ENCODE measurements at places on chromosomes 7 and 10. TPM values are rescaled to one million over a fixed set of nuclear protein-coding genes. Genes with fewer than 3 reads are reported as not detected.

DNA sequence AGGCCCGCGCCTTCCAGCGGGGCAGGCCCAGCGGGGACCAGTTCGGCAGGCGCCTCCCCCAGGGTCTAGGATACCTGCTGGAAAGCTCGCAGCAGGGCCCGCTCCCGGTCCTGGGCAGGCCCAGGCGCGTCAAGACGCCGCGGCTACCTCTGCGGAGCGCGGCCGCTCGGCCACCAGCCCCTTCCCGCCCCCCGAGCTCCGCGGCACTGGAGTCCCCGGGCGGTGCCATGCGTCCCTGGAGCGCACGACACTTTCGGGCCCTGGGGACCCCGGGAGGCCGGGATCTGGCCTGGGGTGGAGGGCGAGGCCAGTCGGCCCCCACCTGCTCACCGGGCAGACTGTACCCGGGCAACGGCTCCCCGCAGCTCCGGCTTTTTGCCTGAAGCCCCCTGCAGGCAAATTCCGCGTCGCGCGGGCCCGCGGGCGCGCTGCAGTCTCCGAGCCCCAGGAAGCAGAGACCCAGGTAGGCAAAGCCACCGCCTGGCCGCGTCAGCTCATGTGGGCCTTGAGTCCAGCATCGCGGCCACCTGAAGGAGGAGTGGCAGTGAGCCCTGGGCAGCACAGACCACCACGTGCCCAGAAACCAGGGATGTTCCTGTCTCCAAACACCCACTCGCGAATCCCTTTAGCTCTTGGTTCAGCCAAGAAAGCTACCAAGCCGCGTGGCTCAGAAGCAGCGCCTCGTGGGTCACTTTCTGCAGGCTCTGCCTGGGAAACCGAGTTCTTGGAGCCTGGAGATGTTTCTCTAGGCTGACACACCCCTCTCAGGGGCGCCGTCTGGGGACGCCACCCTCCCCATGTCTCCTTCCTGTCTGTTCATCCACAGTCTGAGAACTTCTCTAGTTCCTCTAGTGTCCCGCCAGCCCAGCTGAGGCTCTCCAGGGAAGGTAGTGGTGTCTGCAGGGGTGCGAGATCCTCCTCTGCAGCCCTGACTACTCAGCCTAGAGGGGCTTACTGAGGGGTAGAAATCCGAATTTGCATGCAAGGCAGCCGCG, 46.1 kb upstream of the APBB1IP start:
- H3K36me3 ChIP-seq, result no peaks in the 10 kb centered on the region
- H3K4me1 ChIP-seq, result peaks cover 3% of the 10 kb centered on the region
- peak; percentile 14 for DNase-seq
- peak overlapping the region; percentile 34 for H3K4me3 ChIP-seq

DNA sequence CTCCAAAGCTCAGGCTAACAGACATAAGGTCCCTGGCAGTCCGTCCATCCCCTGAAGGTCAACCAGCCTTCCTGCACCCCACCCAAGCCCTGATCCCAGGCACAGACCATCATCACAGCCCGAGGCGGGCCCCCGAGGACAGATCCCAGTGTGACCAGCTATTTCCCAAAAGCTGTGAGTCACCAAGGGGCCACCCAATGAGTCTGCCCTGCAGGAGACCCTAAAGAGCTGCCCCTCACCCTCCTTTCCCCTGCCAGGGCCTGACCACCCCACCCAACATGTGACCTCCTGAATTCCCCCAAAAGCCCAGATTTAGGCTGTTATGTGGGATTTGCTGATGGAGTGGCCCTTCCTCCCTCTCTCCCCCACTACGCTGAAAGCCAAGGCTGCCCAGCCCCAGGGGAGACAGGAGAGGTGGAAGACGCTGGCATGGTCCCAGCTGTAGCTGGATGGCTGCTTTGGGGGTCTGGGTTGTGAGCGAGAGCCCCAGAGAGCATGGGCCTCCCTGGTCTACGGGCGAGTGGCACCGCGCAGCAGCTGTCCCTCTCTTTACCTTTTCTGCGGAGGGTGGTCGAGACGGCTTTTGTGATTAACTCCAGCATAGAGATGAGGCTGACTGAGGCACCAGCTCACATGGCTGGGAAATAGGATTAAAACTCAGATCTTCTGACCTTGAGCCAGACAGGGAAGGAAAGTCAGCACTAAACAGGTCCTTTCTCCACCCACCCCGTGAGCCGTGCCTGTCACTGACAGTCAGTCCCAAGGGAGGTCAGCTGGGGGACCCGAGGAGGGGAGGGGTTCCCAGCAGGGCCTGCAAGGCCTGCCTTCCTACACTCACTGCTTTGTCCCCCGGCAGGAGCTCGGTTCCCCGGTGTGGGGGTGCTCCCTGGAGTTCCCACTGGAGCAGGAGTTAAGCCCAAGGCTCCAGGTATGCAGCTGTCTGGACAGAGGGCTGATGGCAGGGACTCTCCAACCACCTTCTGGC, 16.7 kb downstream of the ELN start:
- H3K36me3 ChIP-seq, result no peaks in the 10 kb centered on the region
- no peaks in the 10 kb centered on the region for H3K4me1 ChIP-seq
- no peak for DNase-seq
- H3K27me3 ChIP-seq, result no peaks in the 10 kb centered on the region
- no peak overlapping the region for H3K27ac ChIP-seq

DNA sequence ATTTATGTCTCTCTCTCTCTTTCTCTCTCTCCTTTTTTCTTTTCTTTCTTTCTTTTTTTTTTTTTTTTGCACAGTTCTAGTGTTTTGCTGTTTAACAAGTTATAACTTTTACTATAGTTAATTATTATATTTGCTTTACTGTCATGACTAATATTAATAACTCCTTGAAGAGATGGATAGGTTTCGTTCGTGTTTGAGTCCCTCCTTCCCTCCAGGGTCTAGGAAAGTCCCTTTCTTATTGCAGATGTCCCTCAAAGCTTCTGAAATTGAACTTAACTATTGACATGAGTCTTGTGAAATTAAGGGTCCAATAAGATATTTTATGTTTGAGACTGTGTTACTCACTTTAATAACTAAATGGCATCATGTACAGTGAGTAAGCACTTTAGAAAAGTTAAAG, 131.4 kb downstream of the PLXDC2 start:
- no peak for DNase-seq
- no peak overlapping the region for H3K4me3 ChIP-seq
- H3K4me1 ChIP-seq, result no peaks in the 10 kb centered on the region
- no peak overlapping the region for H3K27ac ChIP-seq

SPDYE6 gene
- not detected for total RNA-seq

DNA sequence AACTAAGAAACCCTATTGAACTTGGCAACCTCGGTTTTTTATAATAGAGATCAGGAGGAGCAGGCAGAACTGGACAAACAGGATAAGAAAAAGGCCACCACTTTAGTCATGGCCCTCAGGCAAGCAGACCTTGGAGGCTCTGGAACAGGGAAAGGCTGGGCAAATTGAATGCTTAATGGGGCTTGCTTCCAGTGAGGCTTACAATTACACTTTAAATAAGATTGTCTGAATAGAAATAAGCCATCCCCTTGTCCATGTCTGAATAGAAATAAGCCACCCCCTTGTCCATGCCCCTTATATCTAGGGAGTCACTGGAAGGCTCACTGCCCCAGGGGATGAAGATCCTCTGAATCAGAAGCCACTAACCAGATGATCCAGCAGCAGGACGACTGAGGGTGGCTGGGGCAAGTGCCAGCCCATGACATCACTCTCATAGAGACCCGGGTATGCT, 40.6 kb downstream of the AKR1B15 start:
- H3K4me3 ChIP-seq, result no peak overlapping the region
- H3K27ac ChIP-seq, result no peak overlapping the region
- no peaks in the 10 kb centered on the region for H3K27me3 ChIP-seq
- DNase-seq, result no peak

C7orf33 gene
- total RNA-seq, result not detected

GBX1 gene
- not detected for total RNA-seq

- DNase-seq, result no peak
- no peaks in the 10 kb centered on the region for H3K4me1 ChIP-seq
- H3K27me3 ChIP-seq, result no peaks in the 10 kb centered on the region
These were observed 50.0 kb downstream of the CALD1 start for GRCh38 chr7:134829380-134829986.

- no peak overlapping the region for H3K27ac ChIP-seq
- H3K4me3 ChIP-seq, result no peak overlapping the region
- no peaks in the 10 kb centered on the region for H3K4me1 ChIP-seq
These were observed 128.8 kb downstream of the LHPP start for GRCh38 chr10:124590216-124591122.

DNA sequence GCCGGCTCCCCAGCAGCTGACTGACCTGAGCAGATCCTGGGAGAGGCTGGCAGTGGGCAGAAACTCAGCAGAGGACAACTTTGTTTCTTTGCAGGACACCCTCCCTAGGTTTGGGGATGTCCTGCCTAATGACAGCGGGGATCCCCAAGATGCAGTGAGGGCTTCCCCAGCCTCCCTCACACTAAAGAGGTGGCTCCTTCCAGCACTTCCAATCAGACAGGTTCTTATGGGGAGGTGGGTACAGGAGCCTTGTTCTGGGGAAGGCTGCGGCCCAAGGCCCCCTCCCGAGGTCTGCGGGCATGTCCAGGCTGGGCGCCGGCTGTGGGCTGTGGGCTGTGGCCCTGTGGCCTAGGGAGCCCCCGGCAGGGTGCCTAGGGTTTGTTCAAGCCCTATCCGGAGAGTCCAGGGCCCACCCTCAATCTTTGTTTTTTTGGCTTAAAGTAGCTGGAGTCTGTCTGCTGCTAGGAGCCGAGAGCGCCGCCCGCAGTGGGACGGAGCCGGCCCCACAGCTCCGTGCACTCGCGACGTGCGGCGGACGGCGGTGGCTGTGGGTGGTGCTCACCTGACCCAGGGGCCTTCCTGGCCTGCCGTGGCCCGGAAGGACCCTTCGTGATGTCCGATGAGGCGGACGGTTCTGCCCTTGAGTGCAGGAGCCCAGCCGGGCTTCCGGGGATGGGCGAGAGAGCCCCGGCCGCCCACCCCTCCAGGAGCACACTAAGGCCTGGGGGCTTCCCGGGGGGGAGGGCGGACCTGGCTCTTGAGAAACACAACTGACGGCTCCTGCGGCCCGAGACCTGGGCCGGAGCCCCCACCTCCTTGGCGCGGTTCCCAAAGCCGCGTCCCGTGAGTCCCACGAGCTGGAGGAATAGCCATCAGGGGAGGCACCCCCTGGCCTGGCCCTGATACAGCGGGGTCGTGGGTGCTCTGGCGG, 57.2 kb downstream of the PDGFA start:
- no peaks in the 10 kb centered on the region for H3K4me1 ChIP-seq
- H3K27ac ChIP-seq, result no peak overlapping the region
- no peaks in the 10 kb centered on the region for H3K36me3 ChIP-seq
- no peak for DNase-seq
- no peaks in the 10 kb centered on the region for H3K27me3 ChIP-seq

- H3K36me3 ChIP-seq, result no peaks in the 10 kb centered on the region
- peaks cover 3% of the 10 kb centered on the region for H3K27me3 ChIP-seq
- no peak overlapping the region for H3K27ac ChIP-seq
- DNase-seq, result no peak
- H3K4me1 ChIP-seq, result no peaks in the 10 kb centered on the region
- no peak overlapping the region for H3K4me3 ChIP-seq
These were observed 90.5 kb upstream of the MACROH2A2 start for GRCh38 chr10:69961881-69962745.

CCDC136 gene
- 10.8 TPM for total RNA-seq

GRCh38 chr7:44259547-44260457, 59.0 kb downstream of the YKT6 start:
- peaks cover 39% of the 10 kb centered on the region for H3K4me1 ChIP-seq
- peak overlapping the region; percentile 72 for H3K27ac ChIP-seq
- DNase-seq, result no peak

LIPM gene
- total RNA-seq, result not detected

DNA sequence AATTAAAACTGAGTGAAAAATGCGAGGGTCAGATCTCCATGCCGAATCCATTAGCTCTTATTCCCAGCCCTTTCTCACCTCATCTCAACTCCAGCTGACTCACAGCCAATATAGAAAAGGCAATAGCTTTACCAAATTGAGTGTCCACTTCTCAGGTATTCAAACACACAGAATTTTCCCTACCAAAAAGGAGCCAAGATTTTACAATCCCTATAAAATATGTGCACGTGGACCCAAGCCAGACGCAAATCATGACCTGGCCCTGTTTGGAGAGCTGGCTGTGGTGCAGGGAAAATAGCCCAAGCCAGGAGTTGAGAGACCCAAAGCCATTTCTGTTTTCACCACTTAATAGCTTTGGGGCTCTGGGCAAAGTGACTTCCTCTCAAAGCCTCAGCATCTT, 379.7 kb upstream of the AUTS2 start:
- H3K27ac ChIP-seq, result no peak overlapping the region
- H3K4me1 ChIP-seq, result no peaks in the 10 kb centered on the region
- H3K4me3 ChIP-seq, result no peak overlapping the region
- no peak for DNase-seq
- no peaks in the 10 kb centered on the region for H3K36me3 ChIP-seq

DNA sequence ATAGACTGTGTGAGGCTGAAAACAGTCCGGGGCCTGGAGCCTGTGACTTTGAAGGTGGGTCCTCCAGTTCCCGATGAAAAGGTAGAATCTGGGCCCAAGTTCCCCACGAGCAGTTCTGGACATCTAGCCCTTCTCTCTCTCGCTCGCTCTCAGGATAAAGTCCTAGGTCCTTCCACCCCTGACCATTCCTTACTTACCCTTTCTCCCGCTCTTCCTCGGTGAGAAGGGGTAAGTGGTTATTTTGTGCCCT, 713 bp downstream of the IMMP2L start:
- H3K36me3 ChIP-seq, result peaks cover 32% of the 10 kb centered on the region
- H3K27ac ChIP-seq, result peak overlapping the region; percentile 96
- H3K4me3 ChIP-seq, result peak overlapping the region; percentile 93
- H3K27me3 ChIP-seq, result no peaks in the 10 kb centered on the region
- peaks cover 39% of the 10 kb centered on the region for H3K4me1 ChIP-seq

DNA sequence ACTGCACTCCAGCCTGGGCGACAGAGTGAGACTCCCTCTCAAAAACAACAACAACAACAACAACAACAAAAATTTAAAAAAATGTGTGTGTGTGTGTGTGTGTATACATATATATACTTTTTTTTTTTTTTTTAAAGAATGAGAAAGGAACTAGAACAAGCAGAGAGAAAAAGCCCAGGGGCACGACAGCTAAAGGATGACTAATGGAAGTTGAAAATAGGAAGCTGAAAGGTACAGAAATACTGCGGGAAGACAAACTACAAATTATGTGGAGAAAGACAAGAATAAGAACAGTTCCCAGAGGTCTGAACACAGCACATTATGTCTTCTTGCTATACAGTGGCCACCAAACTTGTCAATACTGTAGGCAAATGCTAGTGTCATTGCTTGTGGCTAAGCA, 141.9 kb upstream of the PRSS1 start:
- peaks cover 7% of the 10 kb centered on the region for H3K4me1 ChIP-seq
- H3K4me3 ChIP-seq, result no peak overlapping the region
- H3K27ac ChIP-seq, result no peak overlapping the region
- no peaks in the 10 kb centered on the region for H3K36me3 ChIP-seq
- no peak for DNase-seq

TMEM196 gene
- not detected for total RNA-seq

Data from activated naive CD8-positive, alpha-beta T cell treated with anti-CD3 and anti-CD28 coated beads for 36 hours (primary cell).